ENCODE measurements at places on chromosomes 5 and 9.

GRCh38 chr5:73442996-73443627 lies 5.5 kb downstream of the FOXD1 start:
- no peak for DNase-seq

DNA sequence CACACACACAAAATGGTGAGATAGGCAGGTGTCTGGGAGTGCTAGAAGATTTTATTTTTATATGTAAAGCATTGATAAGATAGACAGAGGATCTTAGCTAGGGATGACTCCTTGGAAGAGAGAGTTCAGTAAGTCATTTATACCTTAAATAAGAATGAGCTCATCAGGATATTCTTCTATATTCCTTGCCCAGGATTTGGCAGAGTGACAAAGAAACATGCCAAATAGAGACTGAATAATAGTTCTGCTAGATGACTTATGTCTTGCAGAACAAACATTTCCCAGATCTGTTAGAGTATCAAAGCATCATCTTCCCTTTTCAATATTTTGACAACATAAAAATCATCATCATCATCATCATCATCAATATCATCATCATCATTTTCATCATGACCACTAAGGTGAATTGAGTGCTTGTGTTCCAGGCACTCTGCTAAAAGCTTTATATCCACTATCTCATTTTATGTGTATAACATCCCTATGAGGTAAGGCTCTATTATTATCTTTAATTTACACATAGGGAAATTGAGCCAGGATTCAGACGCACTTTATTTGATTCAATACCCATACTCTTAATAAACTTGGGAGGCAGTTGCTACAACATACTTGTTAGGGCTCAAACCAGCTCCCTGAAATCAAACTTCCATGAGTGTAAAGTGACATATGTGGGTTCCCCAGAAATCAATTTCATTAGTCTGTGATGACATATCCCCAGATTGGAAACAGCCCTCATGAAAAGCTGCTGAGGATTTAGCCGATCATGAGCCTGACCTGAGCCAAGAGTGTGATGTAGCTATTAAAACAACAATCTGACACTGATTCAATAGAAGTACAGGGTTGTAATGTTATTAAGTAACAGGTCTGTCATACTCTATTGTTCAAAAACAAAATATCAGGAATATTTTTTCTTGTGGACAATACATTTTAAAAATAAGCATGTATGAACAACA lies 176.3 kb upstream of the SEMA6A start:
- no peak for DNase-seq

- DNase-seq = no peak
These were observed 56.9 kb downstream of the HOMER1 start for GRCh38 chr5:79456890-79457583.

- DNase-seq = no peak
These were observed 94.0 kb downstream of the RAPGEF6 start for GRCh38 chr5:131541071-131541470.

- no peak for DNase-seq
These were observed 73.1 kb upstream of the CCDC112 start for GRCh38 chr5:115369430-115370144.

GRCh38 chr5:128669803-128670202 lies 131.8 kb upstream of the FBN2 start:
- no peak for DNase-seq

DNA sequence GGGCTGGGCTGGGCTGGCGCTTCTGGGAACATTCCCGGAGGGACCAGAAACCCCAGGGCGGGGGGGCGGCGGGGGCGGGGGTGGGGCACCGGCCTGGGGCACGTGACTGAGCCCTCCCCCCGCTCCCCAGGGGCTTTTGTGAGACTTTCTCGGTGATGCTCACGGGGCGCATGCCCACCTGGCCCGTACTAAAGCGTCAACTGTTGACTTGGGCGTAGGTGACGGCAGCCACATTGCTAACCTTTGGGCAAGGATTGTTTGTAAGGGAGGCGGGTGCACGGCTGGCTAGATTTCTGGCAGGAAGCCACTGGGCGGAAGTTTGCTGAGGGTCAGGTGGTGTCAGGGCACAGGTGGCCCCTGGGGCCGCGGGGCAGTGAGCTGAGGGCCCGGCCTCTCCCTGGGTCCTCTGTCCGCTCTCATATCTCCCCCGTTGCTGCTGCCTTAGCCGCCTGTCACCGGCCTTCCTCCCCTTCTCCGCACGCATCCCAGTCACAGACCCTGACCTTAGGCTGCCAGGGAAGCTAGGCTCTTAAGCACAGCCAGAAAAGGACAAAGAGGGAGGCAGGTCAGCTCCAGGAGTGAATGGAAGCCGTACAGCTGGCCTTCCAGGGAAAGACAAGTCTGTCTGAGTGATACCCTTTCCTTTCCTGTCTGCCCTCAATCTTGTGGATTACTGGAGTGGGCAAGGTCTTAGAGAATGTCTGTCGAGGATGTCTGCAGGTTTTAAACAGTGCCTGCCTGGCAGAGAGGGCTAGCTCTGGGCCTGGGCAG lies 812 bp downstream of the CACFD1 start:
- no peak for DNase-seq

DNA sequence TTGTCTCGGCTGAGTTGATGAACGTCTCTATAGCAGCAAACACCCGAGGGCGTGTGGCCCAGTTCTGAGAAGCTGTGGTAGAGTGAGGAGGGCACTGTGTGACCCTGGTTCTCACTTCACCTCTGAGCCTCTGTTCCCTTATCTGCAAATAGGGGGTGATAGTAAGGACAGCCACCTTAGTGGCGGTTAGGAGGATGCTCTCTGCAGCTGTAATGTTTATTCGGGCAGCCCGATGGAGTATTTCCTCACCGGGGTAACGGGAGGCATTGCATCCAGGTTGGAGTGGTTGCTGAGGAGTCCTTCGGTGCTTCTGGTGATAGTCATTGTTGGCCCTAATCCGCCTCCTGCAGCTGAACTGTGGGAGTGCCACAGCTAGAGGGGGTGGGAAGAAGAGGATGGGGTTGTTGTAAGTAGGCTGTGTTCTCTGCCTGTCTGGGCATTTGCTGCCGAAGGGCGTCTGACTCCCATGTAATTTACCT lies 13.9 kb downstream of the PRRC2B start:
- DNase-seq = no peak

- no peak for DNase-seq
These were observed 1.0 kb downstream of the NIPSNAP3A start for GRCh38 chr9:104748359-104749031.

DNA sequence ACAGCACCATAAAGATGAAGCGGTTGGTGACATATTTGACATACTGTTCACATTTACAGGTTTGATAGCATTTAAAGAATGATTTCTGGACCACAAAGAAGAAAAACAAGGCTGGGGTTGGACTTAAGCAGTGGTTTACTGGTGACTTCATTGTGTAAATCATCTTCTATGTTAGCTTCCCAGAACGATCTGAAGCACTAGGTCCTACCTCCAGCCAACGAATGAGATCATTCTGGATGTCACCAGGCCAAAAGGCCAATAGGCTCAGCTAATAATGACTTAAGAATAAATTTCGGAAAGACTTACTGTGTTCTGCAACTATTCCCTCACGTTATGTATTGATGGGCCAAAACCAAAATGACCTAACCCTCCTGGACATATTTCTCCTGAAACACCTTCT lies 675.3 kb upstream of the CCNG1 start:
- no peak for DNase-seq

GRCh38 chr5:62568800-62569432 lies 9.7 kb upstream of the LRRC70 start:
- no peak for DNase-seq

- no peak for DNase-seq
These were observed 26.7 kb downstream of the CLTA start for GRCh38 chr9:36217256-36217968.

GRCh38 chr9:75664597-75664996 lies 225.9 kb upstream of the PCSK5 start:
- DNase-seq = no peak

- no peak for DNase-seq
These were observed 21.1 kb upstream of the FER start for GRCh38 chr5:108726446-108727235.

DNA sequence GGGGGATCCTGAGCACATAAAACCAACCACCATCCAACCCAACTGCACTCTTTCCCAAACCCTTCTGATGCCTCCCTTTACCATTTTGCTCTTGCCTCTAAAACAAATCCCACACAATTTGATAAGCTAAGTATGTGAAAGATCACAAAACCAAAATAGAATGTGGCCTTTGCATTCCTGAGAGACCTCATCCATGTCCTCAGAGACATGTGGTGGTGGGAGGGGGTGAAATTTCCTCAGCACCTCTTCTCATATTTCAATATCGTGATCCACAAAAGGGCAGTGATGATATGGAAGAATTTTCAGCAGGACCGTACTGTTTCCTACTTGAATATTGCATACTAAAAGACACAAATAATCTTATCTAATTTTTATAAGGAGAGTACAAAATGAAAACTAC lies 423.3 kb downstream of the TLE1 start:
- no peak for DNase-seq

- no peak for DNase-seq
These were observed 85.7 kb upstream of the C9orf72 start for GRCh38 chr9:27659001-27659400.

- no peak for DNase-seq
These were observed 561.8 kb downstream of the BNC2 start for GRCh38 chr9:16308645-16309044.

- no peak for DNase-seq
These were observed 37.1 kb downstream of the VAV2 start for GRCh38 chr9:133954862-133955529.

DNA sequence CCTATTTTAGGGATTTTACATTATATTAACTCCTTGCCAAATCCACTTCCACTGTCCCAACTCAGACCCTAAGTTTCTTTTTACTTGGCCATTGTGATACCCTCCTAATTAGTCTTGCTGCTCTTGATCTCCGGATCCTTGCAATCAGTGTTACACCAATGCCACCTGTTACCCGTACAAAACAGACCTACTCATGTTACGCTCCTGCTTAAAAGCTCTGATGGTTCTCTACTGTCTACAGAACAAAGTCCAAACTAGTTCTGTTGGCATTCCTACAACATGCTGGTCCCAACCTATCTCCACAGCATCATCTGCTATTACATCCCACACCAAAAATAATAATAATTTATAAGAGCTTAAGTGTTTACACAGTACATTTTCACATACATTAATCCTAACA lies 9.8 kb downstream of the ECPAS start:
- DNase-seq = no peak

- no peak for DNase-seq
These were observed 16.7 kb upstream of the COMMD10 start for GRCh38 chr5:116068028-116068632.

DNA sequence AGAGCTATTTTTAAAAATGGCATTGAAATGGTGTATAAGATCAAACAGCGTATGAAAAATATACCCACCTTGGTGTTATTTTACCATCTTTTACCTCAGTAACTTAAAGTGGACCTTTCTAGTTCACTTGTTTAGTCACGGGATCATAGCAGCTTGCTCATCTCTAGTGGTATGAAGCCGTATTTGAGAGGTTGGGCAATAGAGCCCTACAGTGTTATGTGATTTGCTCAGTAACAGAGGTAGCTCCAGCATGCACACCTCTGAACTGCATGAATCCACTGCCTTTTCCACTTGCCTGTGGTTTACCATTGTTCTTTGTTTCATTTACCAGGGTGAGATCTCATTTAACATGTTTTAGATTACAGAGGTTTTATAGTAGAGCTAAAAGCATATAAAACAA lies 134.4 kb downstream of the ATG10 start:
- no peak for DNase-seq

DNA sequence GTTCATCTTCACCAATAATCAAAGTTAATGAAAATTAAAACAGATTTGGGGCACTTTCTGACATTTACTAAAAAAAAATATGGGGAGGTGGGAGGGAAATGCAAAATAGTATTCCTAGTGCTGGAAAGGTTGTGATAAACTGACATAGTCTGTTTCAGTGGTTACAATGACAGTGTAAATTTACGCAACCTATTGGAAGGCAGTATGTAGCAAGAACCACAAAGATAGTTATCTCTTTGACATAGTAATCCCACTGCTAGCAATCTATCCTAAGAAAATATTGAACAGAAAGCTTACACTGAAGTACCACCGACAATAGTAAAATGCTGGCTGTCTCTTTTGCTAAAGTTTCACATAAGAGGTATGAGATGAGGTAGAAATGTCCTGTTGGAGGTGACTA lies 15.1 kb upstream of the EPB41L4B start:
- DNase-seq = no peak

DNA sequence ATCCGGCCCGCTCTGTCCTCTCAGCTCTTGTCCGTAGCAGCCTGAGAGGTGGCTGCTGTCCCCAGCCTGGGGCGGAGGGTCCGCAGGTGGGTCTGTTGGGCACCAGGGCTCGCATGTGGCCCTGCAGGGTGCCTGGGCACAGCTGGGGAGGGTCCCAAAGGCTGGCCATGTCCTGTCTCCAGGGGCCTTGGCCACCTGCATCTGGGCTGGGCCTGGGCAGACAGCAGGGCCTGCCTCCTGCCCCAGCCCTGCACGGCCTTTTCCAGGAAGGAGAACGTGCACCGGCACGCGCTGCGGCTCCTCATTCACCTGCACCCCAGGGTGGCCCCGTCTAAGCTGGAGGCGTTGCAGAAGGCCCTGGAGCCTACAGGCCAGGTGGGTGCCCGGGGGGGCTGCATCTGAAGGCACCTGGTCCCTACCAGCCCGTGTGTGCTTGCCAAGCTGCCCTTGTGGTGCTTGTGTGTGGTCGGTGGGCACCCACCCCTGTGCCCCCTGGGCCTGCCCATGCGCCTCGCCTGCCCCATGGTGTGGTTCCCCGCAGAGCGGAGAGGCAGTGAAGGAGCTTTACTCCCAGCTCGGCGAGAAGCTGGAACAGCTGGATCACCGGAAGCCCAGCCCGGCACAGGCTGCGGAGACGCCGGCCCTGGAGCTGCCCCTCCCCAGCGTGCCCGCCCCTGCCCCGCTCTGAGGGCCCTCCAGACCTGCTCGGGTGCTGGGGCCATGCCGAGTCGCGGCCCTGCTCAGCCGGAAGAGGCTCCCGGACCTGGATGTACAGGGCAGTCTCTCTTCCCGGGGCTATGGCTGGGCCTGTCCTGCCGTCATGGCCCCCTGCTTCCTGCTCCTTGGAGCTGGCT lies 5.1 kb upstream of the TOR4A start:
- DNase-seq = no peak

GRCh38 chr9:2386566-2386965 lies 235.0 kb upstream of the VLDLR start:
- no peak for DNase-seq

DNA sequence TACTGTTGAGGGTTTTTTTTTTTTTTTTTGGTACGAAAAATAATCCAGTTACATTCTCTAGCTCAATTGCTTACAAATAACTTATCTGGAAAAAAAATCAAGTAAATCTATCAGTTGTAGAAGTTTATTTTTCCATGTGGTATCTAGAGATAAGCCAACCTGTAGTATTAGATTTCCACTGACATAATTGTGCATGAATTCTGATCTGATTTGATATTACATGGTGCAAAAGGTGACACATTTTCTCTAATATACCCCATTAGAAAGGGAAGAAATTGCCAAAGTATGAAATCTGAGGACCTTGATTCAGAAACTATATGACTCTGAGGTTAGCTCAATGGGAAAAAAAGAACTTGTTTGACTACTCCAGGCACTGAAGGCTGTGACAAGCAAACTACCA lies 141.5 kb downstream of the SLF1 start:
- DNase-seq = no peak

- no peak for DNase-seq
These were observed 317.4 kb downstream of the KDM4C start for GRCh38 chr9:7075154-7075553.

Data from stimulated activated CD8-positive, alpha-beta memory T cell treated with anti-CD3 and anti-CD28 coated beads, Interleukin-15, amount 100 ng/mL, for 4 hours (primary cell).